Bone marrow (tissue), 2 donors: ENCODE measurements at places on chromosomes 7 and 10.

DNA sequence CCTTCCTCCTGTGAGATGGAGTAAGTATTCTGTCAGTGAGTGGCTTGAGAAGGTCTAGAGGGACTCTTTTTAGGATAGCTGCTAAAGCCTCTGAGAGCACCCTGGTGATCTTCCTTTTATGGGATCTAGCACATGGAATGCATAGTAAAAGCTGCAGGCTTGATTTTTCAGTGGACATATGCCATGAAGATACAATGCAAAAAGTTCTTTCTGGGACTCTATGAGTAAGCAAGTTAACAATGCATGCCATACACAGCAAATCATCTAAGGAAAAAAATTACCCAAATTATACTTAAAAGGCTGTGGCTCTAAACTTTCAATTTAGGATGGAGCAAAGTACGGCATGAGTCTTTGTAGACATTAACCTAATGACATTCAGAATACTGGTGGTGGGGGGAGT, 154.5 kb downstream of the SGMS1 start:
- no peak for DNase-seq

GRCh38 chr10:25974897-25975459, 40.9 kb downstream of the MYO3A start:
- no peak for DNase-seq

DNA sequence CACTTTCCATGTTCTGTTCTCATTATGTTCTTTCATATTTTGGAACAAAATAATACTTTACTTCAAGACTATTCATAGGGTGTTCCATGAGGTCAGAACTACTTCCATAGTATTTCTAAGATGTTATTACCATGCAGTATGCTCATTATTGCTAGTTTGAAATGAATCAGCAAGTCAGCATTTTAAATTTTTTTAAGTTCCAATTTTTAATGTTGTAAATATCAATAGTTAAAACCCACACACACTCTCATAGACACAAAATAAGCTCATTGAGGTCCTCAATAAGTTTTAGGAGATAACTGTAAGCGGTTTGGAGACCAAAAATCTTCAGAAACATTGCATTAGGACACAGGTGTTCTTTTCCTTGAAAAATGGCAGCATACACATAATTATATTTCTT, 550.7 kb downstream of the AUTS2 start:
- no peak for DNase-seq

DNA sequence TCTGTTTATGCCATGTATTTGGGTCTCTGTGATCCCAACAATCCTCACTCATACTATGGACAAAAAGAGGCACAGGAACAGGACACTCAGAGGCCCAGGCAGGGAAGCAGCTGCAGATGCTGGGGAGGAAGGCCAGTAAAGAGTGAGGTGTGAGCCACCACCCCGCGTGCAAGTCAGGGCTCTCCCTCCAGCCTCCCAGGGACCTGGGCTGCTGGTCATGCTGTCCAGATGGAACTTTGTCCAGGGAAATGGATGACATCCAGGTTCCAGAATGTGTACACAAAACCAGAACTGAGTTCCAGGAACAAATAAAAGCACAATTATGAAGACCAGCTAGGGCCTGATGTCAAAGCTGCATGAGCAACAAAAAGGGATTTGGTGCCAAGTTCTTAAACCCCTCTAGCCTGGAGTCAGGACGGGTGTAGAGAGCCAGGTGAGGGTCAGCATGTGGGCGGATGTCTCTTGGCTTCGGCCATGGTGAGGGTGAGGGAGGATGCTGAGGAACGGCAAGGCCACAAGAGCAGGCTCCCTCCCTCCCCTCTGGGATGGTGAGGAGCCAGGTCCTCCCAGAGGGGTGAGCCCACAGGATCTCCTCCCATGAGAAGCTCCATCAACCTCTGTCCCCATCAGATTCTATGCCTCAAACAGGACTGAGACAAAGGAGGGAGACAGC, 739.7 kb downstream of the PARD3 start:
- no peak for DNase-seq

- DNase-seq = no peak
Observed at GRCh38 chr10:30788307-30788706, 158.8 kb upstream of the LYZL2 start.

- no peak for DNase-seq
Observed at GRCh38 chr7:135599471-135599870, 41.8 kb downstream of the NUP205 start.

GRCh38 chr7:120278773-120279172, 5.8 kb downstream of the KCND2 start:
- no peak for DNase-seq

DNA sequence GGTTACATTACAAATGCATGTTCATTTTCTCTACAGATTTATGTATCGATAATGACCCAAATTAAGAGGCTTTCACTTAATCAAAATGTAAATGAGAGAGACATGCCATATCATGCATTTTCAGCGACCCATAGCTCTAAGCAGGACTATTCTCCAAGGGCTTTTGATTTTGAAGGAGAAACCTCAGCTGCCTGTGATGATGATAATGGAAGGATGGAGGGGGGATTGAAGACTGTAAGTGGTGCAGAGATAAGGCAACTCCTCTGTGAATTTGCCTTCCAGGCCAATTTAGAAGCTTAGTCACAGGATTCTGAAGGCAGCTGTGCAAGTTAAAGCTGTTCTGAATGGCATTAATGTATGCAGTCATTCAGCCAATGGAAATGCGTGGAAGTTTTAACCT, 8.3 kb downstream of the VSTM2A start:
- DNase-seq = no peak

DNA sequence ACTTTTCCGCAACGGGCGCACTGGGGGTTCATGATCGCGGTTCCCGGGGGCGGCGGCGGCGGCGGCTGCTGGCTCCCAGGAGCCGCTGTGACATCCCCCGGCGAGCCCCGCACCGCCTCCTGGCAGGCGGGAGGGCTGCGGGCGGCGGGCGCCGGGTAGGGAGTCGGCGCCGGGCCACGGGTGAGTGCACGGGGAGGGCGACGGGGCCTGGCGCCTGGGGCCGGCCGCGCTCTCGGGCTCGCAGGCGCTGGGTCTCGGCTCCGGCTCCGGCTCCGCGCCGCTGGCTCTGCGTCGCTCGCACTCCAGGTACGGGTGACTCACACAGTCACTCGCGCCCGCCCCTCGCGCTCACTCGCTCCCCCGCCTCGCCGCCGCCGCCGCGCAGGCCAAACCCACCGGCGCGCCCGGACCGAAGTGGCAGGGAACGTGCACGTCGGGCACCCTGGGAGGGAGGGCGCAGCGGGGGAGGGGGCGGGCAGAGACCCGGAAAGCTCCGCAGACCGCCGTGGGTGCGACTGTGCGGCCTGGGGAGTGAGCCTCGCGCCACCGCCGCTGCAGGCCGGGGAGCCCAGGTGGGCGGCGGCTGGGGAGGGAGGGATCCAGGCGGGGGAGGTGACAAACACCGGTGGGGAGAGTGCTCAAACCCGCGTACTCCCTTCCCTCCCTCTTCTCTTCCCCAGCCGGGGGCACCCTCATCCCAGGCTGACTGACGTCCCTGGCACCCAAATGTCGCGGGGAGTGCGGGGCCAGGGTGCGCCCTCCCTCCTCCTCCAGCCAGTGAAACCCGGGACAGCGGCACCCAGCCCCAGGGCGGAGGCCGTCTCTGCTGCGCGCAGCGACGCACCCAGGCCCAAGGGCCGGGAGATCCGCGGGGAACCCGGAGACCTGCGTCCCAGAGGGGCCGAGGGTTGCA, 276.9 kb upstream of the NEBL start:
- DNase-seq = no peak

GRCh38 chr7:42217548-42217947, 19.5 kb downstream of the GLI3 start:
- no peak for DNase-seq

DNA sequence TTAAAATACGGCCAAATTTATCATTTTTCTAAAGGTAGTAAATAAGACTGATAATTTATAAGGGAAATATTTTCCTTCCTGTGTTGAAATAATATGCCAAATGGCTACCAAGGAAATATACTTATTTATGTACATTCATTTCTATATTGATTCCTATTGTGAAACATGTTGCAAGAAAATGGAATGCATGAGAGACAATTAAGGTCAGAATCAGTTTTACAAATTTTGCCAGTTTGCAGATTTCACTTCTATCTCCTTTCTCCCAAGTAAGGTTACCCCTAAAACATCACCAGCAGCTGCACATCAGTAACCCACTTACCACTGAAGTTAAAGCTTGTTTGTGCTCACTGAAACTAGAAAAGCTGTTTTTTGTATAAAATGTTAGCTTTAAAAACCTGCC, 19.2 kb upstream of the REEP3 start:
- no peak for DNase-seq

DNA sequence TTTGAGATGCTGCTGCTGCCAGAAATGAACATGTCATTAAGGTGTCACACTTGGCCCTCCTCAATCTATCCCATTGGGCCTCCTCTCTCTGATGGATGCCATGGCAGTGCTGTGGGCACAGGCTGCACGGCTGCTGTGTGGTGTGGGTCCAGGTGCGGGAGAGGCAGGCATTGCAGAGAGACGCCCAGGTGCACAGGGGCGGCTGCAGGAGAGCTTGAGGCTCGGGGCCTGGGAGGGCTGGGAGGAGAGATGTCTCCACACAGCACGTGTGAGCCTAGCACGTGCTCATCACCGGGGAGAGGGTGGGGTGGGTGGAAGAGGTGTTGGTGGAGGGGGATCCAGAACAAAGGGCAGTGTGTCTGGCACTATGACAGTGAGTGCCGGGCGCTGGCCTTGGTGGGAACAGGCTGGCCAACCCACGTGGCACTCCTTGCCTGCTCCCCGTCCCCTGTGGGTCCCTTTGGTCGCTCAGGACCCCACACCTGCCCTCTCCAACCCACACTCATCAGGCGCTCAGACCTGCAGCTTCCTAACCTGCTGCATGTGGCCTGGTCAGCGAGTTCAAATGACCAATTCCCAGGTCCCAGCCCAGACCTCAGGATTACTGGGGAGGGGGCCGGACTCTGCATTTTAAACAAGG, 39.9 kb upstream of the BNIP3 start:
- no peak for DNase-seq

GRCh38 chr7:44284881-44285541, 40.4 kb downstream of the CAMK2B start:
- no peak for DNase-seq
